ENCODE measurements at places on chromosomes 1 and 21.

- no peak for DNase-seq
These were observed 98.5 kb downstream of the ATG4C start for GRCh38 chr1:62882201-62883104.

- no peak for DNase-seq
These were observed 56.9 kb downstream of the PROX1 start for GRCh38 chr1:214044438-214045214.

DNA sequence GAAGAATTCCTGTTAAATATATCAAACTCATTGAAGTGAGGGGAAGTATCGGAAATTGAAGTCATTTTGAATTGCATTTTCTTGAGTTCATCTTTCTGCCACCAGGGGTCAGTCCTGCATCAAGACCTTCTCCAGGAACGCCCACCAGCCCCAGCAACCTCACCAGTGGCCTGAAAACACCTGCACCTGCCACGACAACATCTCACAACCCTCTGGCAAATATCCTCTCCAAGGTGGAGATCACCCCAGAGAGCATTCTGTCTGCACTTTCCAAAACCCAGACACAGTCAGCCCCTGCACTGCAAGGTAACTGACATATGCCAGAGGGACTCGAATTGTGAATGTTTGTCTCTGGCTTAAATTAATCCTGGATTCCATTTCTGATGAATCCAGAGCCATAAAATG, 22.8 kb upstream of the TARS2 start:
- peak; percentile 16 for DNase-seq

DNA sequence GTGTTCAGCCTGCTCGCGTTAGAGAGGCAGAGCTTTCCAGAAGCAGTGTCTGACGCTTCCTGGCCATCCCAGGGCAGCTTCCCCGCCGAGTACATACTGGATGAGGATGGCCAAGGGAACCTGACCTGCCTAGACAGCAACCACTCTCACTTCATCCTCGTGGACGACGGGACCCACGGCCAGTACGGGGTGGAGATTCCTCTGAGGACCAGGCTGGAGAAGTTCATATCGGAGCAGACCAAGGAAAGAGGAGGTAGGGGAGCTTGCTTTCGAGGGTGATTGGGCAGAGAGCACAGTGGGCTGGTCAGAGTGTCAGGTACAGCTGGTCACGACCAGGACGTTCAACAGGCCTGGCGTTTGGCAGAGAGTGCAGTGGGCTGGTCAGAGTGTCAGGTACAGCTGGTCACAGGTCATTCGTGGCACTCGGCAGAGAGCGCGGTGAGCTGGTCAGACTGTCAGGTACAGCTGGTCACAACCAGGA, 22.4 kb downstream of the TRPM2 start:
- DNase-seq, result no peak

DNA sequence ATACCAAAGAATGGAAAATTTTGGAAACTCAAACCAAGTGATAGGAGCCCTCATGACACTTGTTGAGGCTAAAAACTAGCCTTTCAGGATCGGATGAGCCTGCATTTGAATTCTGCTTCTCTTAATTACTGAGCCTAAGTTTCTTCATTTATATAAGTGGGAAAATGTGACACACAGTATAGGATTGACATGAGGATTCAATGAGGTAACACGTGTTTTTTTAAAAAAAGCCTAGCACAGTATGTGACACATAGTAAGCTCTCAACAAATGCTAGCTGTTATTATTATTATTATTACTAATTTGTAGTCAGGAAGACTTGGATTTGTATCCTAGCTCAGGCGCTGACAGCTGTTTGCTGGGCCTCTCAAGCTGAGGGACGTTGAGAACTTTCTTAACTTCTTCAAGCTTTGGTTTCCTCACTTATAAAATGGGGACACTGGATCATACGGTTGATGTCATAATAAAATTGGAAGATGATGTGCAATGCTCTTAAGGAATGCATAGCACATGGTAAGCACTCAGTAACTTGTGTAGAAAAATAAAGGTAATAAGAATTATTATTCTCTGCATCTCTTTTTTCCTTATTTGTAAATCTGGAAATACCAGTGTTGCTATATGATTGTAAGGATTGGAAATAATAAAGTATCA, 55.4 kb upstream of the JUN start:
- no peak for DNase-seq

Data from hippocampal formation (tissue), 2 donors.